Transverse colon (tissue), 4 donors: ENCODE measurements at places on chromosomes 7 and 10. TPM values are rescaled to one million over a fixed set of nuclear protein-coding genes. Genes with fewer than 3 reads are reported as not detected.
A peak's percentile ranks its signal among the peaks of the same experiment; 100 is the strongest.

DNA sequence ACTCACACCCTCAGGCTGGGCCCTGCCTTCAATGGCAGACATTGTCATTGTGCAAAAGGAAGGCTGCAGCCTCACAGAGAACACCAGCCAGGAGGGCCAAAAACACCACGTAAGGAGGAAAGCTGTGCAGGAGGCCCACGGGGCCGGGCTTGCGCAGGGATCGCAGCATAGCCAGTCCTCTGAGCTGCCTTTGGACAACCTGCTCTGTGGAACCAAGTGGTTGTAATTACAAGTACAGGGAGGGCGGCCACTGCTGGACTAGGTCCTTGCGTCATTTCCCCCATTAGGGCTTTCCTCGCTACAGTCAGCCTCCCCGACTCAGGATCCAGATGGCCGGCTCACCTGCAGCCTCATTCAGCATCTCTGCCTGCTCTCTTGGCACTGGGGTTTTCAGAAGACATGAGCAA, 66.9 kb downstream of the FAM53B start:
- no peak overlapping the region for H3K27ac ChIP-seq
- DNase-seq: no peak
- H3K27me3 ChIP-seq: no peaks in the 10 kb centered on the region
- no peak overlapping the region for H3K4me3 ChIP-seq
- H3K36me3 ChIP-seq: peaks cover 6% of the 10 kb centered on the region

- peaks cover 44% of the 10 kb centered on the region for H3K4me1 ChIP-seq
- H3K27me3 ChIP-seq: no peaks in the 10 kb centered on the region
- no peak overlapping the region for H3K4me3 ChIP-seq
These were observed 34.7 kb downstream of the ANXA11 start for GRCh38 chr10:80170641-80171040.

DNA sequence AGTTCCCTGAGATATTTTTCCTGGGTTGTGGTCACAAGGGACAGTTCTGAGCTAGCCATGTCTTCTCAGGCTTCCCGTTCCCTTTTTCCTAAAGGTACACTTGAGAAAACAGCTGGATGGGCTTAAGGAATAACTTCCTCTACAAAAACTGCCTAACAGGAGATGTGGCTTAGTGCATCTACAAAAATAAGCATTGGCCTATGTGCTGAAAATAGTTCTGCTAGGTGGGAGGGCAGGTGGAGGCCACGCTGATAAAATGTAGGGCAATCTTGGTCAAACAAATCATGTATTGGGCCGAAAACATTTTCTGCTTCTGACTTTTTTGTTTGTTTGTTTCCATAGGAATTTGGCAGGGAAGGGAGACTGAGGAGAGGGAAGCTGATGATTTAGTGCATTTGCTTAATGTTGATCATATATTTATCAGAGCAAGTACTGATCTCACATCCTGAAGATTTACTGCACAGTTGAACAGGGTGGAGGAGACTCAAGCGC, 409.4 kb upstream of the FZD8 start:
- DNase-seq: no peak
- no peak overlapping the region for H3K27ac ChIP-seq
- H3K36me3 ChIP-seq: no peaks in the 10 kb centered on the region
- no peaks in the 10 kb centered on the region for H3K4me1 ChIP-seq
- H3K27me3 ChIP-seq: no peaks in the 10 kb centered on the region
- H3K4me3 ChIP-seq: no peak overlapping the region

GRCh38 chr10:74151879-74152722, 1.1 kb downstream of the ADK start:
- peak overlapping the region; percentile 98 for H3K4me3 ChIP-seq
- H3K4me1 ChIP-seq: peaks cover 46% of the 10 kb centered on the region
- DNase-seq: no peak

CCL26 gene
- not detected for total RNA-seq

DNA sequence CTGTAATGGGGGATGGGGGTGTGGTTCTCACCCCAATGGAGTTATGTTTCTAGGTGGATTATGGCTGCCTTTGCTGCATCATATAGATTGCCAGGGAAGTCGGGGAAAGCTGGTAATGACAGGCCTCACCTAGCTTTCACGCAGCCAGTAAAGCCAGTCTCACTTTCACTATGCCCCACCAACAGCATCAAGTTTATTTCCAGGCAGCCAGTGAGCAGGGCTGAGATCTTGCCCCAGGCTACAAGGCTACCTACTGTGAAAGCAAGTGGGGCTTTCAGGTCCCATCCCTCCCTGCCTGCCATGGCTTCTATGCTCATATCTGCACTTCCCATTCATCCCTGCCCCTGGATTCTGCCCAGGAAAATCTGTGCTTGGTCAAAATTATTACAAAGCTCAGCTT, 61.7 kb upstream of the NXPH1 start:
- no peak overlapping the region for H3K27ac ChIP-seq
- no peaks in the 10 kb centered on the region for H3K4me1 ChIP-seq
- no peak for DNase-seq
- H3K27me3 ChIP-seq: no peaks in the 10 kb centered on the region

- H3K4me1 ChIP-seq: peaks cover 54% of the 10 kb centered on the region
- H3K27me3 ChIP-seq: peaks cover 99% of the 10 kb centered on the region
- H3K27ac ChIP-seq: no peak overlapping the region
- DNase-seq: no peak
- H3K4me3 ChIP-seq: peak overlapping the region; percentile 14
These were observed 76.7 kb upstream of the EN2 start for GRCh38 chr7:155380976-155381851.

DNA sequence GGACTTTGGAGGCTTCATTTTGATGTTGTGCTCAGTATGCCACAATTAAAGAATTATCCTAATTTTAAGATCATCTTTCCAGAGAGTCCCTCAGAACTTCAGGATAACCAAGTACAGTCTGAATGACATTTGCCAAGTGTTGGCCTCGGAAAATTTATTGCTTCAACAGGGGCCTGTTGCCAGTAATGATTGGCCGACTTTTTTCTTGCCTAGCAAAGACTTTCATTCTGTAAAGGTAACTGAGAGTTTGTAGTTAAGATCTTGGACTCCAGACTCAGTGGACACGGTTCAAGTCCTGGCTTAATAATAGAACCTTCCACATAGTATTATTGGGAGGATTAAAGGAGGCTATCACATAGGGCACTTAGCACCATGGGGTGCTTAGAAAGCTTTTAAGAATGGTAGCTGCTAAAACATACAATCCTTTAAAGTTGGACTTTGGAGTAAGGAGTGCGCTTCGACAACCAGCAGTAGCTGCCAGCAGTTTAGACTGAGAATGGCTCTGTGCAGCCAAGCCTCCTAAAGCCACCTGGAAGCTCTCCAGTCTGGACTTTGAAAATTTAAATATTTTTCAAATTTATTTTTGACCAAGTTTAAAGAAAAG, 90.0 kb downstream of the PLCE1 start:
- no peak overlapping the region for H3K4me3 ChIP-seq
- H3K4me1 ChIP-seq: no peaks in the 10 kb centered on the region
- peak overlapping the region; percentile 19 for H3K27ac ChIP-seq

SORCS1 gene
- 5.1 TPM for total RNA-seq

CLDN15 gene
- 27.2 TPM for total RNA-seq

PRLHR gene
- total RNA-seq: not detected
